ENCODE measurements at places on chromosomes 2 and 18.

DNA sequence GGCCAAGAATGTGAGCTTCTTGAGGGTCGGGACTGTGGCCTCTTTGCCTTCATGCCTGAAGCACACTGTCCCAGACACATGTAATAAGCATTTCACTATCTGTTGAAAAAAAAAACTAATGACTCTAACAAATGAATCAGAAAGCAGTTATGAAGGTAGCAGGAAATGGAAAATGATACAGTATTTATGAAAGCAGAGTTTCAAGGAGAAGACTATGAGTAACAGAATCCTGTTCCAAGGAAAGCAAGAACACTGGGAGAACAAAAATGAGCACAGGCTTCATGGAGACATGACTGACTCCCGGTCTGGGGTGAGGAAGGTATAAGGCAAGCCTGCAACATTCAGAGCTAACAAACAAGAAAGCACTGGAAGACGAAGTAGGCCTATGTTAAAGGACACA is 190.8 kb downstream of the RNF152 start:
- DNase-seq: no peak

- DNase-seq: no peak
Measured at GRCh38 chr18:6044773-6045172, 149.5 kb upstream of the TMEM200C start.

GRCh38 chr2:233837694-233838229 is 16.6 kb downstream of the HJURP start:
- DNase-seq: no peak

- DNase-seq: no peak
Measured at GRCh38 chr2:237488901-237489860, 2.1 kb downstream of the MLPH start.

GRCh38 chr18:70287731-70288130 is 1.1 kb upstream of the SOCS6 start:
- no peak for DNase-seq

DNA sequence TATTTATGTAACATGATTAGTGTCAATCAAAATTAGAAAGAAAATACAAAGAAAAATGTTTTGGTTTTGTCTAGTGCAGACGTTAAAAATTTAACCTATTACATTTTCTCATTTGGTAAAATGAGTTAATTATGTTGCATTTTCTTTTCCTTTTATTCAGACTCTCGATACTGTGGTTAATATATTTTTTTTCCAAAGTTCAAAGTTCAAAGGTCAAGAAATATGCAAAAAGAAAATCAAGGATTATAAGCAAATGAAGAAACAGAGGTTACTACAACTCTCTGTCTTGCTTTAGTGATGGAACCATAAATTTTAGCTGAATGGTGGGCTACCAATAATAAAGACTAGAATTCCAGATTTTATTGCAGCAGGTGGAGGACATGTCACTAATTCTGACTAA is 133.3 kb upstream of the TFPI start:
- DNase-seq: no peak

DNA sequence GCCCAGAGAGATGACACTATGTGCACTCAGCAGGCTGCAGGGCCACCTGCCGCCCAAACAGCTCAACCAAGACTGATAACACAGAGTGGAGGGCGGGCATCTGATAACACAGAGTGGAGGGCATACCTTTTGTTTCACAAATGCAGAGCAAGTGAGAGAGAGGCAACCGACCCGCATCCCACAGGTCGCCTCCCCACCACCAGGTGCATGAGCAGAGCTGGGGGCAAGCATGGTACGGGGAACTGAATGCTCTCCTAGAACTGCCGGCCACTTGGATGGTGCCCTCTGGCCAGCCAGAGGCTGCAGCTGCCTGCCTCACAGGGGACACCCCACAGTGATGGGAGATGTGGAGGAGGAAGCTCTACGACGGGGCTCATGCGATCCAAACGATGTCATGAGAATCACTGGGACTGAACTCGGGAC is 49.5 kb downstream of the ANO7 start:
- DNase-seq: no peak

GRCh38 chr2:71556692-71557250 is 103.4 kb downstream of the DYSF start:
- DNase-seq: no peak

GRCh38 chr2:40208463-40208862 is 243.4 kb downstream of the SLC8A1 start:
- no peak for DNase-seq

- DNase-seq: no peak
Measured at GRCh38 chr2:9355716-9356115, 67.6 kb downstream of the ITGB1BP1 start.

DNA sequence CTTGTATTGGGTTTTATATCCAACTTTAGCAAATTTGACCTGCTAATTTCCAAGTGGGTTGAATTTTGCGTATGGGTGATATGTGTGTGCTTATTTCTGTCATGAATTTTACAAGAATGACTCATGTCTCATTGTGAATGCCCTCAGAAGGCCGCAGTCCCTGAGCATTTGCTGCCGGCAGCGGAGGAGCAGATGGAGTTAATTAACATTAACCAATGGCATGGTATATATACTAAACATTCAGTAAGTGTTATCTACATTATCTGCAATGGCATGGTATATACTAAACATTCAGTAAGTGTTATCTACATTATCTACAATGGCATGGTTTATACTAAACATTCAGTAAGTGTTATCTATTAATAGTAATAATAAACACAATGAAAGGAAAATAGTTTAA is 90.1 kb downstream of the DOK6 start:
- no peak for DNase-seq

GRCh38 chr18:22132763-22133162 is 36.6 kb upstream of the GATA6 start:
- no peak for DNase-seq

GRCh38 chr2:23158306-23158705 is 226.7 kb upstream of the KLHL29 start:
- DNase-seq: no peak

GRCh38 chr2:64779117-64779690 is 125.5 kb upstream of the SERTAD2 start:
- DNase-seq: no peak

DNA sequence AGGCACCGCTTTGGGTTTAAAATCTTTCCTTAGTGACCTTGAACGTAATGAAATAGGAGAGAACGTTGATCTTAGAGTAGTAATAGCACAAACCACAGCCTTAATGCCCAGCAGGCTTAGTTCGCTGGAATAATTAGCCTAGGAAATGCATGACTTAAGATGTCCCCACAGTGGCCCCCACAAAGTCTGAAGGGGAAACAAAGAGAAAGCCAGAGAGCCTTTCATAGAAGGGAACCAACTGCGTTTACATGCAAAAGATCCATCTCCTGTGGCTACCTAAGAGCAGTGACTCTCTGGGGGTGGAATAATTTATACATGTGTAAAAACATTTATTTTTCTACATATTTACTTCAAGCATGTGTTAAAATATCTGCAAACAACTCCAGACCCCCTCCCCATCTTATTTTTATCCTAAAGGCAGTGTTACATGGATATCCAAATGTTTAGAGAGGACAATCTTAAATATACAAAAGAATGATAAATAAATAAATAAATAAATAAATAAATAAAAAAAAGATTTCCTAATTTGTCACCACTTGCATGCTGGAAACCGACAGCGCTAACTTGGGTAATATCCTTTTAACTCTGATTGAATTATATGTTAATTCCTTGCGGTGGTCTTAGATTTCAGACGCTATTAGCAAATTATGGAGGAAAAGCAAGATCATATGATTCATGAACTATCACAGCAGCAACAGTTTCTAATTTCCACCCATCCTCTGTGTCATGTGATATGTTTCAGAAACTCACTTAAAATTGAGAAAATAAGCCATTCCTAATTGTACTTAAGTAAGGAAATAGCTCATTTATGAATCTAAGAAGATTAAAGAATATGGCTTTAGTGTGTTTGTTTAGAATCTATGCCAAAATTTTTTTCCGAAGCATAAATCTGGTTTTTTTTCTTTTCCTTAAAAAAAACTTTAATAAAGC is 23.4 kb upstream of the CYP1B1 start:
- no peak for DNase-seq

- no peak for DNase-seq
Measured at GRCh38 chr2:186962085-186962747, 113.2 kb upstream of the ZSWIM2 start.

- DNase-seq: no peak
Measured at GRCh38 chr2:26938399-26939118, 31.9 kb upstream of the MAPRE3 start.

DNA sequence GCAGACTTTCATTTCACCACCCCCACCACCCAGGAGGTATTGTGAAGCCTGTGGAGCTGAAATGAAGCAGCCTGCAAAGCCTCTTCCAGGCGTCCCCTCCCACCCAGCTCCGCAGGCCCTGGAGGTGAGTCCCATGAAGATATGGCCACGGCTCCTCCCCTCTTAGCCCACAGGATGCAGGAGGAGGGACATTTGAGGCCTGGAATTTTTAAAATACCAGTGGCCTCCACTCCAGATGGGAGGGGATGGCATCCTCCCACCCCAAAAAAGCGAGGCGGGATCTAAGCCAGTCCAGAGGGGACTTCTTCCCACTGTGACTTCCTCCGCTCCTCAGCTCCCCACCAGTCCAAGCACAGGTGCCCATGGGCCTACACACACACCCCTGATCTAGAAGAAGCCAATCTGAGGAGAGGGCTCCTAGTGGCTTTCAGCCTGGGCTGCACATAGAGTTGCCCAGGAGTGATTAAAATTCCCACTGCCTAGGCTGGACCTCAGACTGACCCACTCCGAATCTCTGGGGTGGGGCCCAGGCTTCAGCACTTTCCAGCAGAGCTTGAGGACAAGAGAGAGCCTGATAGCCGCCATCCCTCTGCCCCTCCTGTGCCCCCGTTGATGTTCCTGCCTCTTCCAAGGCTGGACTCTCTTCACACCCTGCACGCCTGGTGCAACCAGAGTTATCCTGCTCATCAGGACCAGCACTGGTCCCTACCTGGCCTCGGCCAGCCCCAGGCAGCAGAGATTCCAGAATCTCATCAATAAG is 206.9 kb downstream of the TNS1 start:
- DNase-seq: no peak

DNA sequence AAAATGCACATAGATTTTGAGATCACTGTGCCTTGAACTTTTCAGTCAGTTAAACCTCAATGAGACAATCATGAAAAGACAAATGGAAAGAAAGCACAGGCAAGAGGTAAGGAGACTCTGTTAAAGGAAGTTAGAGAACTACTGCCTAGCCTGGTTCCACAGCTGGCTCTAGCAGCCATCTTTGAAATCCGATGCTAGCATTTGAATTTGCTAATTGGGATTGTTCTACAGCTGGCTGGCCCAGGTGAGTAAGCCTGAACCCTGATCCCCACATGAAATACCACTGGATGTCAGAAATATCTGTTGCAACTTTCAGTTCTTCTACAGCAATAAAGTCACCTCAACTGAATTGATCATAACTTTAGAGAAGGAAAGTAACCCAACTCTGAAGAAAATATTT is 315.2 kb upstream of the CHAC2 start:
- no peak for DNase-seq

DNA sequence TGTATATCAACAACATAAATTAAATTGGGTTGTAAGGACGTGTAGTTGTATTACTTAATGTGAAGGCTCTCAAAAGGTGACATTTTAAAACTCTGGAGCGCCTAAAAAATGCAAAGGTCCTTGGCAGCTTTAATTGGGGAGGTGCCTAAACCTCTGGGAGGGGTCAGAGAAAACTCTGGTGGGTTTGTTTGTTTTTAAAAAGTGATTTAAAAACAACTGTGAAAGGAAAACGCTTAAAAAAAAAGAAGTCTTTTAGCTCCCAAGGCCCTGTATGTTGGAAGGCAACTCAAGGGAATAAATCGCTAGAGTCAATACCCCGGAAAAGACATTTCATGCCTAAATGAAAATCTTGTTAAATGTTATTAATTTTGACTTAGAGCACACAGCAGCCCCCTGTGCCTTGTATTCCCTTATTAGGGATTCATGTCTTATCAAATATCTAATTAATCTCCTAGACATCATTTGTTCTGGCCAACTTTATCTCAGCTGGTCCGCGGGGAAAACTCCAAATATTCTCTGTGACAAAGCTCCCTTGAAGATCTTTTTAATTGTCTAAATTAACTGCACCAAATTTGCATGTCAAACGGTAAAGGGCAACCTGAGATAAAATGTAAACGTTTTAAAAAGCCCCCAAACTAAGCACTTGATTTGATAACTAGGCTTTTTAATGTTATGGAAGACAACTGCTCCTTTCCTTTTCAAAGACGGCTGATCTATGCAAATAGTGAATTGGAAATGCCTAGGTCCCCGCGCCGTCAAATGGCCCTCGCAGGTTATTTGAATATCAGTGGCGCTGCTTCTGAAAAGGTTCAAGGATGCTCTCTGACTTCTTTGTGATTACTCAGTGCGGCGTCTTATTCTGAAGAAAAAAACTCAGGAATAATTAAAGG is 4.2 kb downstream of the SP9 start:
- DNase-seq: no peak

GRCh38 chr2:240240781-240241180 is 100.3 kb upstream of the OTOS start:
- no peak for DNase-seq

- DNase-seq: no peak
Measured at GRCh38 chr2:25257931-25258846, 83.5 kb downstream of the DNMT3A start.

DNA sequence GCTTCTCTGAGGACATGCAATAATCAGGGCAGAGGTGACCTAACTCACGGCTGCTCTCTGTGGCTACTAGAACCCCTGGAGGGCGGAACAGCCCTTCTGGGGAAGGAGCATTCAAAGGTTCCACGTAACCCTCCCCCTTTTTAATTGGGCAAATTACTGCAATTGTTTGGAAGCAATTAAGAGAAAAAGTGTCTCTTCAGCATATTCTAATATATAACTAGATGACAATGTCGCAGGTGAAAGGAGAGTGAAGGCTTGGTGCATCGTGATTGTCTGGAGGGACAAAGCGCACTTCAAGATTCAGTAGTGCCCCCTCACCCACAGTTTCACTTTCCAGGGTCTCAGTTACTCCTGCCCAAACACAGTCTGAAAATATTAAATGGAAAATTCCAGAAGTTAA is 720.8 kb downstream of the DCDC2C start:
- DNase-seq: no peak

DNA sequence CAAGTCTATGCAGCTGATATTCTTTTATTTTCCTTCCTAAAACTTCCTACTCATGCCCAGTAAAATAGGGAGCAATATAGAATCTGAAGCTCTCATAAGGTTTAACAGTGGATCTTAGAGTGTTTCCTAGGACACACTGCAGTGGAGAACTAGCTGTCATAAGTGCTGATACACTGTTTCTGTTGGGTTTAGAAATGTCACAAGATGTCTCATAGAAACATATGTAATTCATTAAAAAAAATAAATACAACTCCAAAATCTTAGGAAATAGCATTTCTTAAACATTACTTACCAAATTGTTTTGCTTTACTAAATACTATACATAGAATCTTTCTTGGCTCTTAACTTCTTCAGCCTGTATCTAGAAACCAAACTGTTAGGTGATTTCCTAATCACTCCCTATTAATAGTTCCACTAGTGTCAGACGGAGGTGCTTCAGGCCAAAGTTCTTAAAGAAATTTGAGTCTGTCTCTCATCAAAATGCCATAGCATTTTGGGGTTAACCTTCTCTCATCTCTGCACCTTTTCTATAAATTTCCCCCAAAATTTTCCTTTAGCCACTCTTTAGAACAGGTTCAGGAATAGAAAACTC is 93.7 kb downstream of the CERKL start:
- DNase-seq: no peak
